ENCODE measurements at places on chromosomes 4 and X.

GRCh38 chr4:36348403-36348938 lies 67.1 kb downstream of the DTHD1 start:
- no peak for DNase-seq

DNA sequence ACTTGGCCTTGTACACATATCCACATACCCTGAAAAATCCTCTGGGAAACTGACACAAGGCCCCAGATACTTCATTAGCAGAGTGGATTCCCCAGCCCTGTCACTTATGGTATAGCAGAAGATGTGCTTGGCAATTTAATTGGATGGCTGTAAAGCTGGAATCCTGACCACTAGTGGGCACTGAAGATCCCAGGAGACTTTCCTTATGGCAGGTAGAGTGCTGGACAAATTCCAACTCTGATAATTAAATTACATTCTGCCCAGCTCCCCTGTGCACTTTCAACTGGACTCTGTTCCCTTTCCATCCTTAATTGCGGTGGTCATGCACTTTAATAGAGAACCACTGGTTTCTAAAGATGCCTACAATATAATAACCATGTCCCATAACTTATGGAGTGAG lies 119.8 kb downstream of the DCK start:
- DNase-seq = no peak

- no peak for DNase-seq
Measured at GRCh38 chr4:93351846-93352245, 476.7 kb upstream of the ATOH1 start.

GRCh38 chr4:176013476-176014247 lies 52.0 kb upstream of the WDR17 start:
- DNase-seq = no peak

DNA sequence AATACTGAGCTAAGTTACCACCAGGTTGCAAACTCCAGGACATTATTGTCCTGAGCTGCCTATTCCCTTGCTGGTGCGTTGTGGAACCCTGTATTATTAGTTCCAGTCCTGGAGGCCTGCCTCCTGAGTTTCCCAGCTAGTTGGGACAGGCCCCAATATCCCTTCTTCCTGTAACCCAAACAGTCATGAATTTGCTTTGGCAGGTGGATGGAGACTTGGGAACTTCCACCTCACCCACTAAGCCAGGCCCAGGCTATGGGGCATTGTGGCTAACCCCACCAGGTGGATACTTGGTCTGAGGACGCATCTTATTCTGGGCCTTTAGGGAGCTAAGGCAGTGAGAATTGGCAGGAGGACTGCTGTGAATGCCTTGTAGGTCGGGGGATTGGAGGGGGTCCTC lies 5.0 kb downstream of the RBM3 start:
- no peak for DNase-seq

DNA sequence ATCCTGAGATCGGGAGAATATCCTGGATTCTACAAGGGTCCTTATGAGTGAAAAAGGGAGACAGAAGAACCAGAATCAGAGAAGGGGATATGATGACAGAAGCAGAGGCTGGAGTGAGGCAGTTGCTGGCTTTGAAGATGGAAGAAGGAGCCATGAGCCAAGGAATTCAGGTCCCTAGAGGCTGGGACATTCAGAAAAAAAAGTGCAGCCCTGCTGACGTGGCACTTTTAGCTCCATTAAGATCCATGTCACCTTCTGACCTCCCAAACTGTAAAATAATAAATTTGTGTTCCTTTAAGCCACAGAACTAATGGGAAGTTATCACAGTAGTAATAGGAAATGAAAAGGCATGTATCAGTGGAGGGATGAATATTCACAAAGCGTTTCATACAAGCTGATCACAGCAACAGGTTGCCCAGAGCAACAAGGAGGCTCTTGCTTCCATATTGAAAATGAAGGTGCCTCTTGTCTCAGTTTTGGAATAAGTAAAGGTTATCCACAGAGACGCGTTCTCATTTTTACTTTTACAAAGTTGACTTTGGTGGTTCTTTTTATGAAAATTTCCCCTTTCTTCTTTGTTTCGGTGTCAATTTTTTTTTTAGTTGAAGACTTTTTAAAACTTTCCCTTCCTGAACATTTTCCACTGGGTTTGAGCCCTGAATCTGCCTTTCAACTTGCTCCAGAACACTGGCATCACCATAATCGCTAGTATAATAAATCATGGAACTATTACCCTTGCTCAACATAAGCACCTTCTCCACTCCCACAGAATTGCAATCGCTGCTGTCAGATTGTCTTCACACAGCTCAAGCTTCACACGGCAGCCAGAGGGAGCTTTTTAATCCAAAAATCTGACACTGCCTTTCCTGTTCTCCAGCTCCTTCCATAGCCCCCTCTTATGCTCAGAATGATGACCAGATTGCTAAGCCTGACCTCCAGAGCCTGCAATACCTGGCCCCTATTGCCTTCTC lies 127.6 kb upstream of the RBPJ start:
- no peak for DNase-seq

- DNase-seq = no peak
Measured at GRCh38 chrX:109327251-109327650, 154.6 kb downstream of the GUCY2F start.

DNA sequence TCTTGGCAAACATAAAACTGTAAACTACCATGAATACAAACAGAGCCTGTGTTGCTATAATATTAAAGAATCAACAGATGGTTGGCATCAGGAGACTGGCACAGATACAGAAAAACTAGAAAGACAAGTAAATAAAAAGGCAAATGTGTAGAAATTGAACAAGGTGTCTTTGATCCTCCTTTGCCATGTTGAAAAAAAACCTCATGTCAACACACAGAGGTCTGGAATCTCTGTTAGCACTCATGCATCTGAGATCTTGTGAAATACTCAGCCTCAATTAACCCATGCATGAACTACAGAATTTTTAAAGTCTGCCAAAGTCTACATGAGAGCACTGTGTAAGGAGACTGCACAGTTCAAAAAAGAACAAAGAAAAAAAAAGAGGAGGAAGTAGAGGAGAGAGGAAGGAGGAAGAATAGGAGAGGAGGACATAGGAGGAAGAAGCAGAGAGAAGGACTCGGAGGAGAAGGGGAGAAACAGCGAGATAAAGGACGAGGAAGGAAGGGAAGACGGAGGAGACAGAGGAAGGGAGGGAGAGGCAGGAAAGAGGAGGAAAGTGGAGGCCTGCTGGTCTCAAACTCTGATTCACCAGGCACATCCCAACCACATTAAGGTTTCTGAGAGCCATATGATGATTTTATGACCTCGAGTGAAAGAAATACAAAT lies 52.8 kb downstream of the PRDM5 start:
- no peak for DNase-seq

DNA sequence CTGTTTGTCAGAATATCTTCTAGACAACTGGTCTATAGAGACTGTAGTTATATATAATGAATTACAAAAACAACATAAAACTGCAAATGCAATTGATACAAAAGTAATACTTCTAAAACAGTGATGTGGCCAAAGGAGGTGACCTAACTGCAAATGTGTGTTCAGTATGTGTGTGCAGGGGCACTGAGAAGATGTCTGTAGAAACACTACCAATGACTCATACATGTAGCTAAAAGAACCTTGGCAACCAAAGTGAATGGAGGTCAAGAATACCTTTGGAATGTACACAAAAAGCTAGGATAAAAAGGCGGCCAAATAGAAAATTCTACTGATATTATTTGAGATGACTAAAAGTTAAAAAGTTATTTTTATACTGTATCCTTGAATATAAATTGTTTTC lies 261.8 kb downstream of the CAMK2D start:
- peak; percentile 24 for DNase-seq

DNA sequence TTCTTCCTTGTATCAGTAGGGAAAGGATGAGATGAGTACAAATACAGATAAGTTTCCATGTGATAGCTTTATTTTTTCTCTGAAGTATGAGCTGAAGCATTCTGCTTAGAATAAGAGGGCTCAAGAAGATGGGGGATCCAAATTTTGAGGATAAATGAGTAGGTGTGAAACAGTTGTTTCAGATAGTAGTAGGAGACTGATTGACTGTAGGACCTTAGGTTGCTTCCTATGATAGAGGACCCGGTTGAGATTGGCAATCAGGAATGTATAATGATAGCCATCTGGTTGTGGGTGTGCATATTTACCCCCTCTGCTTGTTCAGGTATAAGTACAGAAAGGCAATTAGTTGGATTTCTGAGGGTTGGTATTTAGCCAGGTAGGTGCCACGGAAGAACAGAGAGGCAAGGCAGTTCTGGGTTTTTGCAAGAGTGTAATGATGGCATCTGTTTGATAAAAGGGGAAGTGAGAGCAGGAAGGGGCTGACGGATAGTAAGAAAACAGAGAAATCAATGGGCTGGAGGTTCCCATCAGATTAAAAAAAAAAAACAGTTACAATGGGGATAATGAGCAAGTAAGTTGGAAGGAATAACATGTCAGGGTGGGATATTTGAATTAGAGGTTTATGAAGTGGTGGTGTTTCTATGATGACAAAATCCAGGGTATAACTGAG lies 13.7 kb downstream of the OCRL start:
- no peak for DNase-seq

- no peak for DNase-seq
Measured at GRCh38 chr4:184461711-184462441, 12.5 kb downstream of the IRF2 start.

GRCh38 chrX:139932901-139933796 lies at the start of gene ATP11C:
Gene ATP11C (minus strand): TSS chrX:139933053. CDS start chrX:139932042, 1,011 bp downstream.
- peak; percentile 37 for DNase-seq

- DNase-seq = no peak
Measured at GRCh38 chr4:7970361-7970946, 30.8 kb upstream of the AFAP1 start.

- DNase-seq = no peak
Measured at GRCh38 chrX:118329175-118329574, 16.7 kb upstream of the WDR44 start.

DNA sequence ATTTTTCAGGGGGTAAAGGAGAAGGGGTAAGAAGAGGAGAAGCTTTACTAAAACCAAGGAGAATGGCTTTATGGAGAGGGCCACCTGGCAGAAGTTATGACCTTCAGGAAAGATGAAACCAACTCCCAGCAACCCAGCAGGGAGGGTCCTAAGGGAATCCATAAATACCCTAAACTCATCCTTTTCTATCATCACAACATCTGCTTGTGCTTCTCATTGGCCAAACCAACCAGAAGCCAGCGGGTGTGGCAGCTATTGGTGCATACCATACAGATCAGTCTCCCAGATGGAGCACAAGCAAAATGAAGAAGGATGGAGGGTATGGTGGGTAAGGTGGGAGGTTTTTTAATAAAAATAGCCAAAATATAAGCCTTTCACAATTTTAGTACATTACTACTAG lies 58.5 kb upstream of the ARSJ start:
- no peak for DNase-seq

- no peak for DNase-seq
Measured at GRCh38 chrX:40266490-40267333, 169.0 kb upstream of the BCOR start.

- DNase-seq = no peak
Measured at GRCh38 chr4:69617083-69617694, 22.3 kb downstream of the UGT2A2 start.

- no peak for DNase-seq
Measured at GRCh38 chr4:179797738-179798137, 2355.5 kb upstream of the AGA start.

GRCh38 chrX:10619425-10620046 lies 849 bp downstream of the MID1 start:
- no peak for DNase-seq

DNA sequence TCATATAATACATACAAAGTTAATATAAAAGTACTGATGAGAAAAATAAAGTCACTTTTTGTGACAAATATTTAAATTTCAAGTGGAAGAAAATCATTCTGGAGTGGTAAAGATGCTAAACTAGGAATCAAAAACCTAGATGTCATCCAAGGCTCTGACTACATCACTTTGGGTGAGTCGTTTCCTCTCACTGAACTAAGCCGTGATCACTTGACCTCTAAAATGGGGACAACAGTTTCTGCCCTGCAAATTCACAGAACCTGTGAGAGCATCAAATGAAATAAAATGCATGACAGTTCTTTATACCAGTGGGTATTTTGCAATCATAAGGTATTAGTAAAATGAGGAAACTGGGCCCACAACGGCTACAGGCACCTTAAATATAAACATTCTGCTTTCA lies 63.8 kb downstream of the PRDM5 start:
- no peak for DNase-seq

GRCh38 chrX:103063191-103063845 lies 653 bp downstream of the BEX1 start:
- DNase-seq = no peak

All from GM04503 (cell line).